ENCODE measurements at places on chromosomes 11 and 22. TPM values are rescaled to one million over a fixed set of nuclear protein-coding genes. Genes with fewer than 3 reads are reported as not detected.

- DNase-seq, result no peak
Observed at GRCh38 chr11:22433094-22433455, 94.9 kb downstream of the SLC17A6 start.

The ALX4 gene
- total RNA-seq, result 2.9 TPM

DNA sequence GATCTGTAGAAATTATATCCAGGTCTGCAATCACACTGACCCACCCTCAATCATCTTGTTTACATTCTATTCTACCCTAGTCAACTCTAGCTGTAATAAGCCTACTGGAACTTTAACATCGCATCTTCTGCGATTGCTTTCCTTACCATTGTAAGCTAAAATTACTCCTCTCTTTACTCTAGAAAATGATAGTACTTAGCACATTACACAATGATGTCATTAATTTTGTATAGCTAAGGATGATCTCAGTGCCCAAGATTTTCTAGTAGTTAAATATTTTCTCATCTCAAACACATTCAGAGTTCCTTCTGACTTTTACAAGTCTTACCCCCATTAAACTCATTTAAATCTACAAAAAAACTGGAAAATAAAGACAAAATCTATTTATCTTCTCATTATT lies 39.6 kb upstream of the CTSC start:
- DNase-seq, result no peak

DNA sequence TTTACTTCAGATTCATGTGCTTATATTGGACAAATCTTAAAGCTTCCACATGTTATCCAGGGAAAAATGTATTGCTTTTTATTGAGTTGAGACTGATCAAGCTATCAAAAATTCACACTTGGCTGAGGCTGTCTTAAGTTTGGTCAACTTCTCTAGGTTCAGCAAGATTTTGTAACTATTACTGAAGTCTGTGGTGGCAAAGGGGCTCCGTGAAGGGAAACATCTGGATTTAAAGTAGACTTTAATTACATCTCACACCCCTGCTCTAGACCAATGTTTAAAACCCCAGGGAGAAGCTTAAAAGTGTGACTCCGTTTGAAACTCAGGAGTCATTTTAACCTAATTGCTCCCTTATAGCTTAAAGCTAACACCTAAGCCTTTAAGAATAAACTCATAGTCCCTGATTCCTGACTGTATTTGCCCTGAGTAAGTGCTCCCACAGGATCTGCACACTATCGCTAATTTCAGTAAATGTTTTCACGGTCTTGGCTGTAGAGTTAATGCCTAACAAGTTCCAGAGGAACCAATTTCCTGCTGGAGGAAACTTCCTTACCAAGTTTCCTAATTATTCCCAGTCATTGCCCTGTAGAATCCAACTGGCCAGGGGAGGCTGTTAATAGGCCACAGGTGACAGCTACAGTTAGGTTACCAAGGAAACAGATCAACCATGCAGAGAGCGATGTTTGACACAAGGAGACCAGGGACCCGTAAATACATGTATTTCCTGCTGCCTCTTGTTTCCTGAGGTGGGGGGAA lies 40.5 kb downstream of the OR10A6 start:
- DNase-seq, result no peak

GRCh38 chr11:67076202-67076601 lies 19.6 kb downstream of the RHOD start:
- no peak for DNase-seq

DNA sequence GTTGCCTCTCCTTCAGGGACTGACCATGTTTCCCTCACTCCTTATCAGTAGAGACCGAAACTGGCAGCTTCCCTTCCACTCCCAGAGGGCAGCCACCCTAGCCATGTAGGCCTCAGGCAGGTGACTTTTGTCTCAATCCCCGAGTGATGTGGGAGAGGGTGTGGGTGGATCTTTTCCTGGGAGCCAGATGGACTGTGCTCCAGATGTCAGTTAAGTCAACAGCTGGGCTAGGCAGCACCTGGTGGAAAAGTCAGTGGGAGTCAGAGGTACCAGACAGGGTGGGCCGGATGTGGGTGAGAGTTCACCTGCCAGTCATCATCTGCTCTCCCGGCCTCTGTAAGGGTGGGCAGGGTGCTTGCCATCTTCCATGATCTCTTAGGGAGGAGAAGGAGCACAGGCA lies 1.9 kb downstream of the BANF1 start:
- DNase-seq, result no peak

The ELFN2 gene
- 0.29 TPM for total RNA-seq

GRCh38 chr11:66346476-66347424 lies 679 bp downstream of the B4GAT1 start:
- DNase-seq, result no peak
